ENCODE measurements at places on chromosomes 7 and 10.
A peak's percentile ranks its signal among the peaks of the same experiment; 100 is the strongest.

DNA sequence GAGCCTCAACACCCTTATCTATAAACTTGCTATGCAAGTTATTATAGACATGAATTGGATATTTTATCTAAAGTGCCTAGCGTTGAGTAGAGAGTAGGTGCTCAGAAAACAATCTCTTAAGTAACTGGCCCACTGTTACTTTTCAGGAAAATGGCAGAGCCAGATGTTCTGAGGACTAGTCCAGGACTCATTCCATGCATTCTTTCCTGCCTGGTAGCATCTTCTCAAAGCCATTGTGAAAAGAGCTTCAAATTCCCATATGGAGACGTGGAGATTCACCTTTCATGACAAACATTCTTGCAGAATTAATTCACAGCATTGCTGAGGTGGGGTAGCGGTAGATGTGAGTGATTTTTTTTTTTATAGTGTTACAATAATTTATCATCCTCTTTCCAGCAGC, 35.9 kb upstream of the ITPRID1 start:
- DNase-seq, result no peak

DNA sequence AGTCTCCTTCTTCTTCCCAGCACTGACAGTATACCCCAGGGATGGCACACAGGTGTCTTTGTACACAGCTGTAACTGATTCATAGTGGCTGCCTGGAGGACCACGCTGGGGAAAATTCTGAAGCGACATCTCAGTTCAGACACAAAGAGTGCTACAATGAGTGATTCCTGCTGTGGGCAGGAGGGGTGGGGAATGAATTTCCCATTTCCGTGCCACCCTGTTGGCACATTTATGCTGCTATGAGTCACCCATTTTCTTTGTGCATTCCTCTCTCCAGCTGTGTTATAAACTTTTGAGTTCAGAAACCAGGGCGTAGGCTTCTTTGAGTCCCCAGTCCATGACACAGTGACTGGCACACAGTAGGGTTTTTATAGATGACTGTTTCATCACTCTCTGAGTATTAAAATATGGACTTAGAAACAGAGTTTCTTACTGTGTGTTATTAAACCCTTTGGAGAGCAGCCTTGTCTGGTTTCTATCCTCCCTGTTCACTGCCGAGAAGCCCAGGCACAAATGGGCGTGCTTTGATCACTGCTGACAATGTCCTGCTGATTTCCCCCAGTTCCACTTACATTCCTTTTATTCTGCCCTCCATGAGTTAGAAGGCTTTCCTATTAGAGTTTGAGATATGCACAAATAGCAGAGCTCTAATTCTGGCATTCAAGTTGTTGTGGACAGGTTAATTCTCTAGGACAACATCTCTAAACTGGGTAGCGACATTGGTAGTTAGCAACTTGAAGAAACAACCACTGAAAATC, 24.0 kb upstream of the NPS start:
- DNase-seq, result no peak

DNA sequence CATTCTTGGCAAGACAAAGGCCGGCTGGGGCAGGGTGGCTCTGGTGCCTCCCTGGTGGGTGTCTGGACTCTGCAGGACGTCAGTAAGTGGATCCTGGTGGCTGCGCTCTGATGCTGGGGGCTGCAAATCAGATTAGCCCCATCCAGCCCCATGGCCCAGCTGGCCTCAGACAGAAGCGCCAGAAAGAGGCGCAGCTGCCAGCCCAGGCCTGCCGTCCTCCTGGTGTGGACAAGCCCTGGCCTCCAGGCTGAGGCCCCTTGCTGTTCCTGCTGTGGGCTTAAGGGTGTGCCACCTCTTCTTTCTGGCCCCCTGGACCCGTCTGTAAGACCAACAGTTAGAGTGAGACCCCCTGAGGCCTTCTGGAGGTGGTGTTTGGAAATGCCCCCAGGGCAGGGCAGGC, 5.9 kb upstream of the LFNG start:
- DNase-seq, result no peak

DNA sequence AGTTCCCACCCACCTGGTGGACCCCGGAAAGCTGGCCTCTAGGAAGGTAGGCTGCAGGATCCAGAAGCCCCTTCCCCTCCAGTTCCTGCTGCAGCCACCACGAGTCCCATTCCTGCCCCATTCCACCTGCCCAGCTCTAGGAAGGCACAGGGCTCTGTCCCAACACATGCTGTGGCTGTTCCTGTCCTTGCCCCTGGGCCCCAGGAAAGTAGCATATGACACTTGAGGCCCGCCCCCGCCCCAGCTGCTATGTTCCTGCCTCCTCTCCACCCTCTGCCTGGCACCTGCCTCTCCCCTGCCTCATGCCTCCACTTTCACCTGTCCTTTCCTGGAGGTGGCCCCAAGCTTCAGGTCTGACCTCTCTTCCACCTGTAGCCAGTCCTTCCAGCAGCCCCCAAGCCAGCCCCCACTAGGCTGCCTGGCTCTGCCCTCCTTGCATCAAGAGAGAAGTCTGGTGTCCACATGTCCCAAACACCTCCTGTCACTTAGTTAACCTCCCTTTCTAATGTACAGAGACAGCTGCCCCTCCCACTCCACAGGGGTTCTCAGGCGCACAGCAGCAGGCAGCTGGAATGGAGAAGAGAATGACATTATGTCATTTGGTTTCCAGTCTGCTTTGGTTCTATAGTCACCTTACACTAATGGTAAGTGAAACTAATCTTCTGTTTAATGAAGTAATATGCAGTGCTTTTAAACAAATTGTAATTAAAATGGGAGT, 22.7 kb downstream of the YKT6 start:
- no peak for DNase-seq

GRCh38 chr10:27512548-27512947, 8.4 kb downstream of the RAB18 start:
- no peak for DNase-seq

DNA sequence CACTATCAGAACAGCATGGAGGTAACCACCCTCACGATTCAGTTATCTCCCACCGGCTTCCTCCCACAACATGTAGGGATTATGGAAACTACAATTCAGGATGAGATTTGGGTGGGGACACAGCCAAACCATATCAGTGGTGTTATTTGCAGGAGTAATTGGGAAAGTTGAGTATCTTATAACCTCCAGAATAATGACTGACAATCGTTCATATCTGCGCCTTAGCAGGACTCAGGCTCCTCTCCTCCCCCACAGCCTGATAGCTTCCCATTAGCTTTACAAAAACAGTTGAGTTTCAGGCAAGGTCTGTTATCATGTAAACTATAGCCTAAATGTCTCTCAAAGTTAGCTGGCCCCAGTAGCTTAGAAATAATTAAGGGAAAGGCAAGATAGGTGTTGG, 3.4 kb upstream of the ERCC6 start:
- DNase-seq, result no peak

- no peak for DNase-seq
Measured at GRCh38 chr7:2965745-2966270, 77.9 kb downstream of the CARD11 start.

DNA sequence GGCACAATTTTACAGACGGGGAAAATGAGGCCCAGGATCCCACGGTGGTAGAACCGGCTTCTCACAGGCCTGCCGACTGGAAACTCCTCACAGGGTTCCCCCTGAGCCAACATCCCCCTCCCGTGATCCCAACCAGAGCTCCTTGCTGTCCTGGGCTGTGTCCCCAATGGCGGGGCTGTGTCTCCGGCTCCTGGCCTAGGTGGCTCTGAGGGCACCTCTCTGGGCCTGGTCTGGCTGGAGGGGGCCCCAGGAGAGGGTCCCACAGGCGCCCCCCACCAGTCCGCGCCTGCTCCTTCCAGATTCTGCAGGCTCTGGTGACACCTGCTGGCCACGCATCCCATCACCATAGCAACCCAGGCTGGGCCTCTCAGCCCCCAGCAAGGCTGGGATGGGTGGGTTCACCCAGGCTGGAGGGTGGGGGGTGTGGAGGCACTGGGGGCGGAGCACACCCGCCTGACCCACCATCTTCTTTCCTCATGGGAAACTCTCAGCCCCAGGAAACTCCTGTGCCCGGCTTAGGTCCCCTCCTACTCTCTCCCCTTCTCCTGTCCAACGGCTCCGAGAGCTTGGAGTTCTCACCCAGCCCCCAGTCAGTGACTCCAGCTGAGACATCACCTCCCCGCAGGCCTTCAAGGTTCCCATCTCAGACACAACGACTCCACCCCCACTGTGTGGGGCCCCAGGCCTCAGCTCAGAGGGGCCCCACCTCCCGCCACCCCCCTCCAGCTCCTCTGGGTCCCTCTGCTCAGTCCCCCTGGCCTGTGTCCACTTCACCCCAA, 27.1 kb upstream of the TNRC18 start:
- peak; percentile 66 for DNase-seq

DNA sequence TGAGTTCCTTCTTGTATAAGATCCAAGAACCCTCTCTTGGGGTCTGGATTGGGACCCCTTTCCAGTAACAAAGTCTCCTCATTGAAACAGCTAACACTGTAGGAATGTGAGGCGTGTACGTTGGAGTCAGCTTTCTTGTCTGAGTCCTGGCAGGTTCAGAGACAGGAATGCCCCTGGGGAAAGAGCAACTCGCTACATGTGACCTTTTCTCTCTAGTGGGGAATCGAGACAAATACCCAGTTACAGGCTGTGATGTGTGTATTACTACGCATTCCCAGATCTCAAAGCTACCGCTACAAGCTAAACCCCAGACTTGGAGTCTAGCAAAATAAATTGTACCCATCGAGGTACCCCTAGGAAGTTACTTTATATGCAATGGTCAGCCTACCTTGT, 85.6 kb upstream of the FRMD4A start:
- DNase-seq, result no peak

GRCh38 chr7:84138411-84138810, 56.2 kb downstream of the SEMA3A start:
- DNase-seq, result no peak

GRCh38 chr10:311901-312665, 176.8 kb downstream of the ZMYND11 start:
- DNase-seq, result no peak
